Activated naive CD8-positive, alpha-beta T cell treated with anti-CD3 and anti-CD28 coated beads, Interleukin-2, amount 50 U/mL, for 24 hours (primary cell): ENCODE measurements at places on chromosomes 7 and 10.
A peak's percentile ranks its signal among the peaks of the same experiment; 100 is the strongest.

DNA sequence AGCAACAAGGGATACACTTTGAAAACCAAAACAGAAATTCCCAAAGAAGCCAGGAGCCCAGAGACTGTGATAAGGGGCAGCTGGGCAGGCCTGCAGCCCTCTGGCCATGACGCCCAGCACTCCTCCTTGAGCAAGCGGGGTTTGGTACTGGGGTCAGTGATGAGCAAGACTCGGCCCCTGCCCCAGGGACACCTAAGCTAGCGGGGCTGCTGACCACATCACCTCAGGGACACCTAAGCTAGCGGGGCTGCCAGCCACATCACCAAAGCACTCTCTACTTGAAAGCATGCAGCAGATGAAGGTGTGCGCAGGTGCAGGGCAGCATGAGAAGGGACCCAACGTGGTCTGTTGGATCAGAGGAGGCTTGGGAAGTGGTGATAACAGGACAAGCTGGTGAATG is 108.0 kb upstream of the PPP2R2D start:
- peaks cover 7% of the 10 kb centered on the region for H3K27me3 ChIP-seq
- H3K4me1 ChIP-seq: no peaks in the 10 kb centered on the region
- H3K4me3 ChIP-seq: no peak overlapping the region

DNA sequence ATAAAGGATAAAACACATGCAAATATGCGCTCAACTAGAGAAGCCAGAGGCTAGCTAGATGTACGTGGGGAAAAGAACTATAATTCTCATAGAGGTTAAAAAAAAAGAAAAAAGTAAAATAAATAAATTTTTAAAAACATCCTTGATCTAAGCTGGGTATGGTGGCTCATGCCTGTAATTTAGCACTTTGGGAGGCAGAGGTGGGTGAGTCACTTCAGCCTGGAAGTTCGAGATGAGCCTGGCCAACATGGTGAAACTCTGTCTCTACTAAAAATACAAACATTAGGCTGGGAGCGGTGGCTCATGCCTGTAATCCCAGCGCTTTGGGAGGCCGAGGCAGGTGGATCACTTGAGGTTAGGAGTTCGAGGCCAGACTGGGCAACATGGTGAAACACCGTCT is 18.6 kb upstream of the HSPA12A start:
- H3K27me3 ChIP-seq: peaks cover 15% of the 10 kb centered on the region
- no peak overlapping the region for H3K27ac ChIP-seq
- no peak overlapping the region for H3K4me3 ChIP-seq
- no peaks in the 10 kb centered on the region for H3K4me1 ChIP-seq
- DNase-seq: no peak

GRCh38 chr7:66016131-66016461 is 34.1 kb upstream of the GUSB start:
- no peak overlapping the region for H3K27ac ChIP-seq
- H3K36me3 ChIP-seq: no peaks in the 10 kb centered on the region
- no peaks in the 10 kb centered on the region for H3K27me3 ChIP-seq
- no peaks in the 10 kb centered on the region for H3K4me1 ChIP-seq
- H3K4me3 ChIP-seq: no peak overlapping the region
- no peak for DNase-seq

DNA sequence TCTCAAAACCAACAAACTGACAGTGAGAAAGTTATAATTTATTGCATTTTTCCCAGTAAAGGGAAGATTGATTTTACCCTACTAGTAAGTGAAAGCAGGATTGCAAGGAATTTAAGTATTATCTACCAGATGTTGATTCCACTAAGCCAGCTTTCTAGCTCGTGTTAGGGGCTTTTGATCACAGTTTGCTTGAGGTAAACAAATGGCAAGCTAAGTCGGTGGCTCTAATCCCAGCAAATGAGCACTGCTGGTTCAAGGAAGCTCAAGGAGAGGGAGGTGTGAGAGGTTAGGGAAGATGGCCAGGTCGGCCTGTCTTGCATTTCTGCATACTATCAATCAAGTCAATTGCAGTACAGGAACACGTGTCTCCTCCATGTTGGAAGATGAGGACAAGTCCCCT is 448.7 kb upstream of the POM121L12 start:
- no peak overlapping the region for H3K4me3 ChIP-seq
- no peak for DNase-seq
- H3K27me3 ChIP-seq: no peaks in the 10 kb centered on the region
- H3K36me3 ChIP-seq: no peaks in the 10 kb centered on the region

DNA sequence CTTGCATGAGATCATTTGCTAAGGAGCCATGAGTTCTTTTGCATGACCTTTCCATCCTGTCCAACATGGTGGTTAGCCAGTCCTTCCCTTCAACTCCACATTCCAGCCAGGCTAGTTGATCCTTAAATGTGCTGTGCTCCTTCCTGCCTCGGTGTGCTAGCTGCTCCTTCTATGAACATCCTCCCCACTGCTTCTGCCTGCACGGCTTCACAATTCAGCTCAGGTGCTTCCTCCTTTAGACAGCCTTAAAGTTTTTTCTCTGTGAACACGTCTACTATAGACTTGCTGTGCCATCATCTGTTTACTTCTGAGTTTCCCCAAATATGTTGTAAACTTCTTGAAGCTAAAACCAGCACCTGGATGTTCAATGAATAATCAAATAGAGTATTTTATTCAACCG is 95.5 kb downstream of the OTUD1 start:
- peaks cover 79% of the 10 kb centered on the region for H3K4me1 ChIP-seq
- DNase-seq: no peak
- no peaks in the 10 kb centered on the region for H3K27me3 ChIP-seq
- H3K36me3 ChIP-seq: peaks cover 11% of the 10 kb centered on the region
- peak overlapping the region; percentile 48 for H3K4me3 ChIP-seq

DNA sequence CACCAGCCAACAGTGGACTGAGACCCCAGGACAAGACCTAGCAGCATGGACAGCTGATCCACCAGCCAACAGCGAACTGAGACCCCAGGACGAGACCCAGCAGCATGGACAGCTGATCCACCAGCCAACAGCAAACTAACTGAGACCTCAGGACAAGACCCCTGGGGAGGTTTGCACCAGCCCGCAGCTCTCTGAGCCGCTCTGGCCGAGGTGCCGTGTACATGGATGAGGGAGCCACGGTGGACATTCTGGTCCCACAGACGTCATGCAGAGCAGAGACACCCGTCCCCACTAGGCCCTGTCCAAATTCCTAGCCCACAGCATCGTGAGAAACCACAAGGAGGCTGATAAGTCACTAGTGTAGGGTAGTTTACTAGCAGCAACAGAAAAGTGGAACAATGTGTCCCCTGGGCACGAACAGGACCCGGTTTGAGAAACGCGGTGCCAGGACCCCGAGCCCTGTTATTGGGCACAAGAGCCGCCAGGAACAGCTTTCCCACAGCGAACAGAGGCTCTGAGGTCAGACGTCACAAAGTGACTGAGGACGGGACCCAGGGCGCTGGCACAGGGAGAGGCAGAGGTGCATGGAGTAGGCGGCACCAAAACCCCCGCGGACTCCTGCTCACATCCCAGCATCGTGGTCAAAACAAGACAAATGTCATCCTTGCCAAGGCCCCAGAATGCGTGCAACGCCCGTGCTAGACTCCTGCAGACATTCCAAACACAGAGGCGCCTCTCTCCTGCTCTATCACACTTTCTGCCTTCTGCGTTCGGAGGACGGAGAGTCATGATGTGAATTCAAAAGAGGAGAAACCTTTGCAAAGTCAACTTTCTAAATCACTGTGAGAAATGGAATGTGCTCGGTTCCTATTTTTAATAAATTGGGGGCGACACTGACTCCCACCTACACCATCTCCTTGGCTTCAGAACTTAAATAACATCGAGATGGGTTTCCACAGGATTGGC is 8.1 kb downstream of the STK32C start:
- DNase-seq: no peak
- H3K27ac ChIP-seq: no peak overlapping the region
- no peak overlapping the region for H3K4me3 ChIP-seq
- H3K27me3 ChIP-seq: no peaks in the 10 kb centered on the region
- H3K36me3 ChIP-seq: no peaks in the 10 kb centered on the region

DNA sequence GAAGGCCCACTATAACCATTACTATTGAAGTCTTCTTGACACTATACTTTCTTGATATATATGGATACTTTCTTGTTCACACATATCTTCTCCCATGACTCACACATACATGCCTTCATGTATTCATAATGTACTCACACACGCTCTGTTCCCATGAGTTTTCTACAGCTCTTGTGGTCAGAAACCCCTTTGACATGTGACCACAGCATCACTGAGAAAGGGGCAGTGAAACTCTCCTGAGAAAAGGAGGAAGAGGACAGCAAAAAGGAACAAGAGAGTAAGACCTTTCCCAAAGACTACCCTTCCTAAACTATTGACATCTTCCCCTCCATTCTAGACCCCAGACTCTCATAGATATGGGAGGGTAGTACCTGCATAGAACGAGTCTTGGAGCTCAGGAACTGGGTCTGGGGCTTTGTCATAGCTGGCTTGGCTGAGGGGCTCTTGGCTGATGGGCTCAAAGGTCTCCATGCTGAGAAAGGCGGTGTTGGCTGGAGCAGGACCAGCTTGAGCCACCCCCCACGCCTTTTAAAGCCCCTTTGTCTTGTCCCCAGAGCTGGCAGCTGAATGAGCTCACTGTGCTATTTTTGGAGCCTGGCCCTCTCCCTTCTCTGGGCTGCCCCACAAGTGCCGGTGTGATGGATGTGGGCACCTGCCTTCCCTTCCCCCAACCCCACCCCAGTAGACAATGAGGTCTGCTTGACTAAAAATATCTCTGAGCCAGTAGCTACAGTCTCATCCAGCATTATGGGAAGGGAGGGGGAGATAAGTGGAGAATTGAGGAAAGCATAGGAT is 5.1 kb downstream of the SYNPO2L start:
- peaks cover 13% of the 10 kb centered on the region for H3K4me1 ChIP-seq
- H3K36me3 ChIP-seq: no peaks in the 10 kb centered on the region
- H3K4me3 ChIP-seq: no peak overlapping the region
- no peak overlapping the region for H3K27ac ChIP-seq

- no peak overlapping the region for H3K4me3 ChIP-seq
- peaks cover 51% of the 10 kb centered on the region for H3K4me1 ChIP-seq
- peak; percentile 84 for DNase-seq
- no peaks in the 10 kb centered on the region for H3K36me3 ChIP-seq
- H3K27me3 ChIP-seq: peaks cover 3% of the 10 kb centered on the region
These were observed 49.7 kb downstream of the DNAJC12 start for GRCh38 chr10:67788028-67788886.

GRCh38 chr10:119406137-119406536 is 136.4 kb downstream of the RGS10 start:
- DNase-seq: no peak
- H3K36me3 ChIP-seq: no peaks in the 10 kb centered on the region
- H3K4me1 ChIP-seq: peaks cover 1% of the 10 kb centered on the region
- no peak overlapping the region for H3K4me3 ChIP-seq
- no peaks in the 10 kb centered on the region for H3K27me3 ChIP-seq

- DNase-seq: no peak
- H3K36me3 ChIP-seq: no peaks in the 10 kb centered on the region
- H3K4me1 ChIP-seq: no peaks in the 10 kb centered on the region
- H3K27me3 ChIP-seq: peaks cover 26% of the 10 kb centered on the region
- H3K4me3 ChIP-seq: no peak overlapping the region
These were observed 289.7 kb downstream of the TCF7L2 start for GRCh38 chr10:113239566-113240350.

DNA sequence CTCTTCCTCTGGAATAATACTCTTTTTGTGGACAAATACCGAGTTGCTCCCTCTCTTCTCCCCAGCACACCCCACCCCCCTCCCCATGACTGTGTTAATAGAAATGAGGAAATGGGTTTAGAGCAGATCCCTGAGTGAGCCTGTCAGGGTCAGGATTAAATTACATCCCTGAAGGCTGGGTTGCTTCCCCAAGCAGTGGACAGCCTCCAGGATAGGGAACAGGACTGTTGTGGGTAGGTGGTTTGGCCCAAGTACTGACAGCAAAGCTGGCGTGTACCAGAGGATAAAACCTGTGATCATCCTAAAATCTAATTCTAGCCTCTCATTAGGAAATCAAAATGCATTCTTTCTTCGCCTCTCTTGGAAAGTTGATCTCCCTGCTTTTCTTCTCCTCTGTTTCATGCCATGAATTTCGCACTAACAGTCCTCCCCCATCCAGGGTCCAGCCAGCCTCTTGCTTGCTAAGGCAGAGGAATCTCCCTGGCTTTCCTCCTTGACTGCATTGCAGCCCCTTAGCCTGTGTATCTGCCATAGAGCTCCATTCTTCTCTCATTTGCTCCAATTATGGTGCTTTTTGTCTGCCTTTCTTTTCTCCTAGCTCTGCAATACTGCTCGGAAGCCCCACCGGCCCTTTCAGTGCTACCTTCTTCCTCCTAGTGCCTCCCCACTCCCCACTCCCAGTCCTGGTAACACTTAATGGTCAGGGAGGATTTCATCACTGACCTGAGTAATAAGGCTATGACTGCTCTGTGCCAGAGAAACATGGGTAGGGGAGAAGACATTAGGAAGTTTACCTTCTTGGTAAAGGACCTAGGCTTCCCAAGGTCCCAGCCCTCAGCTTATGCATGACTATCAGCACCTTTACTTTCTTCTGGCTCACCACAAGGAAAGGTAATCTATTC is 8.4 kb downstream of the LRRC4 start:
- no peaks in the 10 kb centered on the region for H3K27me3 ChIP-seq
- H3K36me3 ChIP-seq: peaks cover 21% of the 10 kb centered on the region
- no peak for DNase-seq
- no peak overlapping the region for H3K27ac ChIP-seq
- no peak overlapping the region for H3K4me3 ChIP-seq

DNA sequence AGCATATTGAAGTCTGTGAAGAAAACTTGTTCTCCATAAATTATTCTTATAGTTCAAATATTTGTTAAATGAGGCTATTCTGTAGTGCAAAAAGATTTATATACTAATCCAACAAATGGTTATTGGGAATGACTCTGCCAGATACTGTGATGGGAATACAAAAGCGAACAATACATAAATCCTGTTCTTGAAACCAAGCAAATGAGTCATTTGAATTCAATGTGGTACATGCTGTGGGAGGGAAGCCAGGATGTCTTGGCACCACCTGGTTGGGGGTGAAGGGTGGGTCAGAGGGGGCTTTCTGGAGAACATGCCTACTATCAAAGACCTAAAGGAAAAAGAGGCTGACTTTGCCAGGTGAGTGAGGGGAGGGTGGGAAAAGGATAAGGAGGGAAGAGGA is 594.2 kb downstream of the CALN1 start:
- H3K36me3 ChIP-seq: peaks cover 2% of the 10 kb centered on the region
- no peak overlapping the region for H3K27ac ChIP-seq
- no peaks in the 10 kb centered on the region for H3K4me1 ChIP-seq
- H3K27me3 ChIP-seq: no peaks in the 10 kb centered on the region

GRCh38 chr7:117090791-117091190 is 137.5 kb downstream of the ST7 start:
- H3K36me3 ChIP-seq: no peaks in the 10 kb centered on the region
- peaks cover 24% of the 10 kb centered on the region for H3K4me1 ChIP-seq
- DNase-seq: no peak
- no peaks in the 10 kb centered on the region for H3K27me3 ChIP-seq
- no peak overlapping the region for H3K4me3 ChIP-seq
- H3K27ac ChIP-seq: no peak overlapping the region
